H54 (cell line): ENCODE measurements at places on chromosomes 3 and 15.

DNA sequence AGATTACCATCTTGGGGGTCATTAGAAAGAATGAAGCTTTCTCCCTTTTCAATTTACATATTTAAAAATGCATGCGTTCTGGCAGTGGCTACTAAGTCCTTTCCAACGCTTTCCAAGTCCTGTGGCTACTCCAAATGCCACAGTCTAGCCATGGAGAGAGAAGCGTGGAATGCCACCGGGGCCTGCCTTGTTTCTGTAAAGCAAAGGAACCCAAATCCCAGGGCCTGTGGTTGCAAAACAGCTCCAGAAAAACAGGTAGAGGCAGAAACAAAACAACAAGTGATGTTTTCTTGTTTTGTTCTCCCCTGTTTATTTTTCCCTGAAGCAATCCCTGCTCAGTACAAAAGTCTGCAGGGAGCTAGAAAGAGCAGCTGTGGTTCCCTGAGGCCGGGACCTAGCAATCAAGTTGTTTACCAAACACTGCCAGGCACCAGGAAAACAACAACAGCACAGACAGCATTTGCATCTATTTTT, 85.5 kb downstream of the FOXP1 start:
- DNase-seq = no peak

DNA sequence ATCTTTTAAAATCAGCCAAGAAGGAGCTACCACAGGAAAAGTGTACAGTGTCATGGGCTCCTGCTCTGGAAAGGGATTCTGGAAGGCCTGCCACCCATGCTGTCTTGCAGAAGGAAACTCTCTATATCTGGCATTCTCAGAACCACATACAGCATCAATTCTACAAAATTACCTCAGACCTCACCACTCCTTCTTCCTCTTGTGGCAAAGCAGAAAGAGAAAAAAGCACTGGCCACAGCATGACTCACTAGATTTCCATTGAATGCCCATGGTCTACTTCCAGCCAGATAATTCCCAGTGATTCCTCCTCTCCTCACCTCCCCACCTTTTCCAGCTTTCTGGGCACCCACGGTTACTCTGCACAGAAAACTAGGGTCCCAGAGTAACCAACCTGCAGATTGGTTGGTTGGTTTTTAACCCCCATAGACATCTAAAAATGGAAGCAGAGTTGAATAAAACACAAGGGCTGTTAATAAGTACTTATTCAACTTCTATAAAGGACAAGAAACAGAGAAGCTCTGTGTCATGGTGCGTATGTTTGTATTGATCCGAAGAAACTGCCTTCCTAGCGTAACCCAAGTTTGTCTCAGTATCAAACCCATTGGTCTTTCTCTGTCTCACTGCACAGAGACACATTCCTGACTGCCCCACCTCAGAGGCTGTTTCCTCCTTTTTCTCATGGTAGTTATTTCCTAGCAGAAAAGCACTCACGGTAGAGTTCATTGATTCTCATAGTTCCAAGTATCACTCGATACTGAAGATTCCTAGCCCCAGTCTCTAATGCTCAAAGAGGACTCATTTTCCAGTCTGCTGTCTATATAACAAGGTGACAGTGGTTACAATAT, 67.7 kb downstream of the LDHAL6B start:
- peak; percentile 19 for DNase-seq

- DNase-seq = no peak
These were observed 21.0 kb upstream of the CLDN18 start for GRCh38 chr3:137988982-137989381.

- DNase-seq = no peak
These were observed 324.0 kb upstream of the ROPN1 start for GRCh38 chr3:124316034-124316287.

GRCh38 chr3:191369616-191370010, 39.3 kb upstream of the UTS2B start:
- no peak for DNase-seq

GRCh38 chr3:128701342-128702212, 24.4 kb upstream of the RAB7A start:
- DNase-seq = no peak

DNA sequence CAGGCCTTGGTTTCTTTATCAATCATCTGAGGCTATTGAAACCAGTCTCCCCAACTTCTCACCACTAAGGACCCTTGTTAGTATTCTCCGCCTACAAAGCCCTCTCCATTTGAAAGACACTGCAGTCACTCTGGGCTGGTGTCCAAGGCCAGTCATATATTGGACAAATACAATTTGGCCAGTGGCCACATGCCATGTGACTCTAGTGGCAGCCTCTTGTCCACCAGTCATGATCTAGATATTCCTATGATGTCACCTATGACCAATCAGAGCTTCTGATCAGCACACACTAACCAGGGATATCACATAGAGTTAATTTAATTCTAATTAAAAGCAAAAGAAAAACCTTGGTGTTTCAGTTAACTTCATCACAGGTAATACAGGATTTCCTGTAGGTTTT, 68.2 kb downstream of the RAB11A start:
- peak; percentile 15 for DNase-seq
